ENCODE measurements at places on chromosomes 2 and 18.

GRCh38 chr2:168912466-168912865 is 11.4 kb downstream of the G6PC2 start:
- DNase-seq: no peak

DNA sequence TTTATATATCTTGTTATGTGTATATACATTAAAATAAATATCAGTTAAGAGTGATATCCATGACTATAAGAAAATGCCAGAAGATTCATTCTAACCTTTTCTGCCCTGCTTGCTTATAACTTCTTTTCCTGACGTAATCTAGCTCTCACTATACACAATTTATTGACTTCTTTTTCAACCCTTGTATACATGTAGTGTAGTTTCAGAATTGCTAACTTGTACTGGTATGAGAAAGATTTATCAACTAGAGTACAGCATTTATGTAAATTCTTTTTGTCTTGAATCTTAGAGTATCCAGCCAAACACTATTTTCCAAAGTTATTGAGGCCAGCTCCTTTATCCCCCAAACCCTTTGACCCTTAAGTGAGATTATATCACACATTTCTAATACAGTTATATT is 798.0 kb upstream of the RAB6C start:
- DNase-seq: no peak

DNA sequence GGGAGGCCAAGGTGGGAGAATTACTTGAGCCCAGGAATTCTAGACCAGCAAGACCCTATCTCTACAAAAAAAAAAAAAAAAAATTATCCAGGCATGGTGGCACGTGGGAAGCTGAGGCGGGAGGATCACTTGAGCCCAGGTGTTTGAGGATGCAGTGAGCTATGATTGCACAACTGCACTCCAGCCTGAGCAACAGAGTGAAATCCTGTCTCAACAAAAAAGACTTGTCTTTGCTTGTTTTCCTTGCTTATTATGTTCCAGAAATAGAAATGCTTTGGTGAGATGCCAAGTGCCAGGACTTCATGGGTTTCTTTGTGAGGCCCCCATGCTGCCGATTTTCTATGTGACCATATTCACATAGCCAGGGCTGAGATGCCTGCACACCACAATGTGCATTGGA is 9.0 kb downstream of the DCDC2C start:
- no peak for DNase-seq

- DNase-seq: no peak
Observed at GRCh38 chr2:200337621-200338020, 31.1 kb downstream of the SPATS2L start.

DNA sequence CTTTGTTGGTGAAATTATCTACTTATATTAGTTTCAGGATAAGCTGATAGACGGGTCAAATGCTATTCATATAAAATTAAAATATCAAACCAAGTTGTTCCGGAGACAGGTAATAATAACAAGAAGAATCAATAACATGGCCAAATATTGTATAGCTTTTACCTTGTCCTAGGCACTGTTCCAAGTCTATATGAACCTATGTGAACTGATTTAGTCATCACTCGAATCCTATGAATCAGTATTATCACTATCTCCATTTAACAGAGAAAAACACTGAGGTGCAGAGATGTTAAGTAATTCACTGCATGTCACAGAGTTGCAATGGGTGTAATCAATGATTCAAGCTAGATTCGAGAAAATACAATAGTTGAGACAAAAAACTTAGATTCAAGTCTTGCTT is 40.0 kb upstream of the TRIB2 start:
- DNase-seq: no peak
